ENCODE measurements at places on chromosomes 4 and X.

- no peak for DNase-seq
Measured at GRCh38 chrX:30493348-30493747, 84.2 kb downstream of the TASL start.

- DNase-seq: peak; percentile 68
Measured at GRCh38 chrX:45322382-45322781, 121.7 kb upstream of the DIPK2B start.

DNA sequence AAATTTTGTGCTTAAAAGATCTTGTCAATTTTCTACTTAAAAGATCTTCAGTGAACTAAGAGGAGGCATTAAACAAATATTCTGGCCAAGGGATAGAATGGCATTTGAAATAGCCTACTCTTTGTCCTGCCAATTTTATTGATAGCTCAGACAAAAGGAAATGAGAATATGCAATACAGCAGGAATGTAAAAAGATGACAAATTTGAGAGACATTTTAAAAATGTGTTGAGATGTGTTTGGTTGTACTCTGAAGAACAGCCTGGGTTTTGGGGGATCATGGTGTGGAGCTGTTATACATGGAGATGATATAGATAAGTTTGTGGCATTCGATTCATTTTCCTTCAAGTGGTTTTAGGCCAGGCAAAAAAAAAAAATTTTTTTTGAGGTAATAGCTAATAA is 11.6 kb upstream of the MAD2L1 start:
- DNase-seq: no peak

GRCh38 chr4:86841309-86841708 is 7.9 kb downstream of the SLC10A6 start:
- DNase-seq: no peak

DNA sequence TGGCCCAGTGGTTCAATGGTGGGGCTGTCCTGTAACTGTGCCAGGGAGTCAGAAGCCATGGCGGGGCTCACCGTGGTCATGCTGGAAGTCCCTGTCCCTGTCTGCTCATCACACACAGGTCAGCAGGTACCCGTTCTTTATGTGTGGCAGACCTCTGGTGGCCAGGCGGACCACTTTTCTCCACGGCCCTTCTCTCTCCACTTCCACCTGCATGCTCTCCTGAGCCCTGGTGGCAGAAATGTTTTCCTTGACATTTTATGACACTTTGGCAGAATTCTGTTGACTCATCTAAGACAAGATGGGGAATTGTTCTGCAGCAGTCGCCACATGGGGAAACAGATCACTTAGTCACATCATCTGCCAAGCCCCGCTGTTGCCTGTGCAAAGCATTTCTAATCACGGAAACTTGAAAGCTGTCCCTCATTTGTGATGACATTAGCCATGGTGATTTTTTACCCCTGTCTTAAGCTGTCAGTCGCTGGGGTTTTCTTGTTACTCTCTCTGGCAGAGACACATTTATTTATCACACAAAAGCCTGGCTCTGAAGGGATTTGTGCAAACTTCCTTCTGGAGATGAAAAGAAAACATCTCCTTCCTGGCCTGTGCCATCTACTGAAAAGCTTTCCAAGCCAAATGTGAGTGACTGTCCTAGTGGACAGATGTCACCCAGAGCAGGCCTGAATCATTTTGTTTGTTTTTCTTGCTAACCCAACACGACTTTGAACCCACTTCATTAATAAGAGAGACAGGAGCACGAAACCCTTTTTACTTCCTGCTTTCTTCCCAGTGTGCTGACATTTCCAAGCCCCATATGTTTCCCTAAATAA is 38.8 kb upstream of the STIM2 start:
- no peak for DNase-seq

- DNase-seq: peak; percentile 48
Measured at GRCh38 chrX:8235026-8235425, 64.0 kb upstream of the VCX2 start.

GRCh38 chrX:148354916-148355315 is 145.5 kb upstream of the AFF2 start:
- no peak for DNase-seq

- no peak for DNase-seq
Measured at GRCh38 chr4:41095973-41096372, 118.4 kb downstream of the APBB2 start.

- DNase-seq: no peak
Measured at GRCh38 chr4:153266988-153267387, 62.7 kb downstream of the TRIM2 start.

- no peak for DNase-seq
Measured at GRCh38 chr4:80489798-80490197, 154.3 kb downstream of the CFAP299 start.

DNA sequence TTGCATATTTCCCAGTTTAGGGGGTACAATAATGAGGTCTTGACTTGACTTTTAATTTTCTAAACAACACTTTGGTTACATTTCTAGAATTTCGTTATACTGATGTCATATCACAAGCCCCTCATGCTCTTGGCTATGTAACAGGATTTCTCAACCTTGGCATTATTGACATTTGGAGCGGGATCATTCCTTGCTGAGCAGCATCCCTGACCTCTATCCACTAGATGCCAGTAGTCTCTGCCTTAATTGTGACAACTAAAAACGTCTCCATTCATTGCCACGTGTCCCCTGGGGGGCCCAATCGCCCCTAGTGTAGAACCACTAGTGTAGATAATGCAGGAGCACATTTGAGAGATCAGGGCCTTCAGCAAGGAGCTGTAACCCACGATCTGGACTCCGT is 234.2 kb upstream of the MID1 start:
- DNase-seq: no peak

DNA sequence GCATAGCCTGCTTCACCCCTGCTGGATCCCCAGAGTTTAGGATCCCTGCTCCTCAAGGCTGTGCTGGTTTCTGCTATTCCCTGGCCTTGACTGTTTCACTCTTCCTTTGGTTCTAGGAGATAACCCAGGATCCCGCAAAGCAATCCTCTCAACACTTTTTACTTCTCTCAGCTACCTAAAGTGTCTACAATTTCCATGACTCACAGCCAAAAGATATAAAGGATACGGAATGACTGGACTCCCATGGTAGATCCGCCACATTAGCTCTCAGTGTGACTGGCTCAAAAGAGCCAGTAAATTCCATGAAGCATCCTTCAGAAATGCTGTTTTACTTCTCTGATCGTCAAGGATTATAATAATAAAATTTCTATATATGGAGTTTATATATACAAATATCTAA is 66.3 kb upstream of the TMEM164 start:
- DNase-seq: no peak

DNA sequence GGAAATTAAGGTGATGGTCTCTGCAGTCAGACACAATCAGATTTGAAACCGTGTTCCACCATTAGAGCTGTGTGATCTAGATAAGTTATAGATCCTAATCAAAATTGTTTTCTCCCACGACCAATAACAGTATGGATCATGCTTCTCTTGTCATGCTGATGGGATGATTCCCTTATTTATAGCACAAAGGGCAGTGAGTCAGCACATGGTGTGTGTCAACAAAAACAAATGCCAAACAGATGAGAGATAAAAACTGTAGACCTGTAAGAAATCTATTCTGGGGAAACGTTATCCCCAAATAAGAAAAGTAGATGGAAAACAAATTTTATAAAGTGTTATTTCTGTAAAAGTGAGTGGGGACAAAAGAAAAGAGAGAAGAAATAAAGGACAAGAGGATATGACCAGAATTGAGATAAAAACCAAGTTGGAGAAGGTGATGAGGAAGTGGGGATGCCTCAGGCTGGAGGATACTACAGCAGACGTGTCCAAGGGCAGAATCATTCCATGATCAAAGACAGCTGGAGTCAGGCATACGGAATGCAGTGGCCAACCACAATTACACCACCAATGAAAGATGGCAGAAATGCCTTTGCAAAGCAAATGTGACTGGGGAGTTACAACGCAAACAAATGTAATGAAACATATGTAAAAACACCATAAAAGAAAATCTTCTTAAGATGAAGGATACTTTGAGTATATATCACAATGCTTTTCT is 377.8 kb upstream of the PRKX start:
- DNase-seq: no peak

GRCh38 chr4:24560868-24561368 is 23.4 kb downstream of the DHX15 start:
- no peak for DNase-seq

- no peak for DNase-seq
Measured at GRCh38 chr4:158162631-158163030, 10.2 kb downstream of the GASK1B start.

DNA sequence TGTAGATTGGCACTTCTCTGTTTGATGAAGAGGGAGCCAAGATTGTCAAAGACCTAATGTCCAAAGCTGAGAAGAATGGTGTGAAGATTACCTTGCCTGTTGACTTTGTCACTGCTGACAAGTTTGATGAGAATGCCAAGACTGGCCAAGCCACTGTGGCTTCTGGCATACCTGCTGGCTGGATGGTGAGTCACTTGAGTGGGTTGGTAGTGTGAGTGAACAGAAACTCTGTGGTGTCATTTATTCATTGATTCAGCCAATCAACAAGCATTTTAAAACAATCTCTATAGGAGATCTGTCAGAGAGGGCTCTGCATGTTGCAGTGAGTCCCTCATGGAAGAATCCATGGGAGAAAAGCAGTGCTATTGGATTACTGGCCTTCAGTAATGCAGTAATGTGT is 16.3 kb downstream of the TAF9B start:
- no peak for DNase-seq

GRCh38 chr4:1244978-1245471 is 3.9 kb downstream of the CTBP1 start:
- no peak for DNase-seq

DNA sequence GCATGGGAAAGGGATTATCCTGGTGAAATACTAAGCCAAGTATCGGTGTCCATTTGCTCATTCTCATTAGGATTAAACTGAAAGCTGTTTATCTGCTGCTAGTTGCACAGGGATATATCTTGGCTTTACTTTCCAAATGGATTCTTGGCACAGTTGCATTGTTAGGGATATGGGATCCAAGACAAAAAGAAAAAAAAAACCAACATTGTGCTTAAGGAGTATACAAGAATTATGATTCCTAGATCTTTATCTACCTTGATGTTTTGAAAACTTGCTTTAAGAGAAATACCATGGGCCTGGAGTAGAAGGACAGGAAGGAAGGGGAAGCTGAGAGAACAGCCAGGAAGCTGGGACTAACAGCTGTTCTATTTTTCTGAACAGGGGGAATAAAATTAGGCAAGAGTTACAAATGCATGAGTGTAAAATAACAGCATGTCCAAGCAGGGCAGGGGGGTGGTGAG is 107.6 kb downstream of the ATXN3L start:
- no peak for DNase-seq

DNA sequence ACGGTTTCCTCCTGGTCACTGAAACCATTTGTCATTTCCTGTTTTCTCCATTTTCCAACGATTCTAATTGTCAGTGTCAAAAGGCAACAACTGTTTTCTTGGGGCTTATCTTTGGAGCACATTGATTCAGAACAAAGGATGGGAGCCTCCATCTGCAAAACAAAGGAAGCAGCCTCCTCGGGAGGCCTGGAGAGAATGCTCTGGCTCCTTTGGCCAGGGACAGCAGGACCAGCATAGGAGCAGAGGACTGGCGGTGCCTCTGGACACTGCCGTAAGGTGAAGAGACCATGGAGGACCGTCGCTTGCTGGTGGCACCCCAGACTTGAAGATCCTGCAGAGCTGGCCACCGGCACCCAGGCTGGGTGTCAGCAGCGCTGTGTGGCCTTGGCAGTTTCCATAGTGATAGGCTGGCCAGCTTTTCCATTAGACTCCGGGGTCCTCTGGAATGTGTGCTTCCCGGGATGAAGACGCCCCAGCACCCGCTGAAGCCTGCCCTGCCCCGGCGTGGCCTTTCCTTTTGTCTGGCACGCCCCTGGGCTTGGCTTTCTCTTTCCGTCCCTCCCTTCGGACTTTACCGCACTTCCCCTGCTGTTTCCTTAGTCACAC is 61.1 kb upstream of the MTM1 start:
- no peak for DNase-seq

DNA sequence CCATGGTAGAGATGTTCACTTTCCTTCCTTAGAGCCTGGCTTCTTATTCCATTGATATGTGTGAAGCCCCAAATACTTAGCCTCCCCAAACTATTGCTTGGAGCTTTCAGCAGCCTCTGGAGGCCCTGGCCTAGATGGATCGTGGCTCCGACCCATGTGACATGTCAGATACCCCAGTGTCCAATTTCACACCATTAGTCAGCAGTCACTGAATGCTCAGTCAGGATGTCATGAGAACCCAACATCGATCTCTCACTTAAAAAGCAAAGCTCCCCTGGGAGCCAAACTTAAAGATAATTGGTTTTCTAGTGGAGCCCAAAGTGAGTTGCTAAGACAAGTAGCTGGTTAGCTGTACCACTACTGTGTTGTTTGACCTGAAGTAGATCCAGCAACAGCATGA is 41.6 kb upstream of the IGSF1 start:
- DNase-seq: no peak

- peak; percentile 56 for DNase-seq
Measured at GRCh38 chr4:112910109-112910736, 139.2 kb upstream of the ANK2 start.

DNA sequence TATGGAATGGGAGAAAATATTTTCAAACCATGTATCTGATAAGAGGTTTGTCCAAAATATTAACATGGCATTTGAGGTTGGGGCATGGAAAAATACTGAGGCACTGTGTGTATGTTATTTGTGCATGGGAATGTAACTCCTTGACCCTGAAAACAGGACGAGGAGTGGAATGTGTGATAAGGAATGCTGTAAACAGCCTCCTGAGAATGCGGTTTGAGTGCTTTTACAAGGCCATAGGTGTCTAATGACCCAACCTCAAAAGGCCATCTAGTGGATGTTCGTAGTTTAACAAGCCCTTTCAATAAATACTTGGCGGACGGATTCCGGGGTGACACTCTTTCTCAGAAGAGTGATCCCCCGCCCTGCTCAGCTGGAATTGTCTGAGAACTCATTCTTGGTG is 162.9 kb upstream of the USP9X start:
- DNase-seq: no peak

- DNase-seq: no peak
Measured at GRCh38 chr4:73976217-73976616, 5.6 kb downstream of the PF4 start.

GRCh38 chr4:41517747-41518146 is 20.2 kb upstream of the LIMCH1 start:
- DNase-seq: no peak

DNA sequence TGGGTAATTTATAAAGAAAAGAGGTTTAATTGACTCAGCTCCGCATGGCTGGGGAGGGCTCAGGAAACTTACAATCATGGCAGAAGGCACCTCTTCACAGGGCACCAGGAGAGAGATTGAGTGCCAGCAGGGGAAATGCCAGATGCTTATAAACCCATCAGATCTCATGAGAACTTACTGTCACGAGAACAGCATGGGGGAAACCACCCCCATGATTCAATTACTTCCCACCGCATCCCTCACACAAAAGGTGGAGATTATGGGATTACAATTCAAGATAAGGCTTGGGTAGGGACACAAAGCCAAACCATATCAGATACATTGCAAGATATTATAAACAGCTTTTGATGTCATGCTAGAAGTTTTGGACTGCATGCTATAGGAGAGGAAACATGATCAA is 204.3 kb downstream of the VEGFC start:
- DNase-seq: no peak

GRCh38 chr4:5940470-5941203 is 47.8 kb upstream of the CRMP1 start:
- DNase-seq: no peak

GRCh38 chr4:138266948-138267347 is 24.8 kb upstream of the SLC7A11 start:
- no peak for DNase-seq

- peak; percentile 25 for DNase-seq
Measured at GRCh38 chrX:148422526-148422925, 77.9 kb upstream of the AFF2 start.
